ENCODE measurements at places on chromosomes 16 and 17.

DNA sequence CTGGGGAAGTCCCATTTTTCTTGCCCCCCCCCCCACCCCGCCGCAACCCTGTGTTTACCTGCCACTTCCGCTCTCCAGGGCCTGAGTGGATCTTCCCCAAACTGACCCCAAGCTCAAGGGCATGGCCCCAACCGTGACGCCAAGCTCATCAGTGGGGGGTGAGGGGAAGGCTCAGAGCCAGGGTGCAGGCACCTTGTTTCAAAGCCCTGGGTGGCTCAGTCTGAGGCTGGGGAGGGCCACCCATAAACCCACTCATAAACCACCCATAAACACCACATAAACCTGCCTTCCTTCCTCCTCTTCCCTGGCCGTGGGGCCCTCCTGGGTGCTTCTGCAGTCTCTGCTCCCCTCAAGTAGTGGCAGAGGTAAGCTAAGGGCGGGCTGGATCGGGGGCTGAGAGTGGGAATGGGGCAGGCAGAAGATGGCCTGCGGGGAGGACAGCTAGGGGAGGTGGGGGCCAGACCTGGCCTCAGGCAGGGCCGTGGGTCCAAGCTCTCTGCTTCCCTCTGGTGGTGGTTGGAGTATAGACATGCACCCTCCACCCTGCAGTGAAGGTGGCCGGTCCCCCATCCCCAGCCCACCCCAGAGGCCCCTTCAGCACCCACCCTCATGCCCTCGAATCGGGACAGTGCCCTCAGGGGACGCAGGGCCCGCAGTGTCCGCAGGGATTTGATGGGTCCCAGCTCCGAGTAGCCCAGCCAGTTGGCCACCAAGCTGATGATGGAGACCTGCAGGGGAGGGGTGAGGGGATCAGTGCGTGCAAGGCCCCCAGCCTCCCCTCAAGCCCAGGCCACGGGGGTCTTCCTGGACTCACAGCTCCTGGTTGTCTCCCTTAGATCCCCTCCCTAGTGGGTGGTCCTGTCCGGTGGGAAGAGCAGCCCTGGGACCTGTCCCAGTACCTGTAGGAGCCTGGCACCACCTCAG, 14.6 kb upstream of the CD79B start:
- peak; percentile 14 for DNase-seq

DNA sequence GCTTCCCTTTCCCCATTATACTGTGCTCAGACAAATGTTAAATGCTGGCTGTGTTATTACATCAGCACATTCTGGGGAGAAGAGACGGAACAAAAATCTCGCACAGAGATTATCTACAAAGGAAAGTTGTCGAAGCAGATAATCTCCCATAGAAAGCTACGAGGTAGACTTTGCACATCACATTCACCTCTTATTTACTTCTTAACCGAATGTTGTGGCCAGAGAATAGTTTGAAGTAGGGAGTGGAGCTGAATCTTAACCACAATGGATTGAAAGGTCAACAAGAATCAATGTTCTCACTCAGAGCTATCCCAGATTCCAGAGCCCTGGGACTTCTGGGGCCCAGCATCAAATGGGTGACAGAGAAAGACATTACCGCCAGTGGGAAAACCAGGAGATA, 28.4 kb upstream of the LONP2 start:
- DNase-seq, result no peak

DNA sequence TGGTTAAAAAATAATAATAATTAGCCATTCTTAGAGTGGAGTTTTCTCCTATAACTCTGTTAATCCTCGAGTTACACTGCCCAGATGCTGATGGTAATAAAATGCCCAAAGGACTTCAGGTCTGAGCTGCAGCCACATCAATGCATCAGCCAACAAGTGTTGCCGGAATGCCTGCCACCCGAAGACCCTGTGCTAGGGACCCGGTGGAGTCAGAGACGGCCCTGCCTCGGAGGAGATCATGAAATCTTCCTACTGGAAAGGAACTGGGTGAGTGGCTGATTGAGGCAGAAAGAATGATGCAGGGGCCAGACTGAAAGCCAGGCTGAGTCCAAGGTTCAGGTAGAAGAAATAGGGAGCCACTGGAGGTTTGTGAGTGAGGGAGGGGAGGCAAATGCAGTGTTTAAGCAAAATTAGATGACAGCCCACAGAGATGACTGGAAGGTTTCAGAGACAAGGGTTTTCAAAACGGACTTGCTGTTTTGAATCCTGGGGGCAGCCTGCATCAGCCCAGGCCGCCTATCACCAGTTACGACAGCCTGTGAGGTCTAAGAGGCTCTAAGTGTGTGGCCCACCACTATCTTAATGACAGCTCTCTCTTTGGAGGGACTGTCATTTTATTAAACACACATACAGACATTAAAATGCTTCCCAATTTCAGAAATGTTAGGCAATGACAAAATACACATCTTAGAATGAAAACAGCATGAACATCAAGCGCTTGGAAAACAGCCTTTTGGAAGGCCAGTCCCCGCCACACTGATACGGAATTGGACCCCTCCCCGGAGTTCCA, 100.0 kb downstream of the ZNF423 start:
- DNase-seq, result no peak

DNA sequence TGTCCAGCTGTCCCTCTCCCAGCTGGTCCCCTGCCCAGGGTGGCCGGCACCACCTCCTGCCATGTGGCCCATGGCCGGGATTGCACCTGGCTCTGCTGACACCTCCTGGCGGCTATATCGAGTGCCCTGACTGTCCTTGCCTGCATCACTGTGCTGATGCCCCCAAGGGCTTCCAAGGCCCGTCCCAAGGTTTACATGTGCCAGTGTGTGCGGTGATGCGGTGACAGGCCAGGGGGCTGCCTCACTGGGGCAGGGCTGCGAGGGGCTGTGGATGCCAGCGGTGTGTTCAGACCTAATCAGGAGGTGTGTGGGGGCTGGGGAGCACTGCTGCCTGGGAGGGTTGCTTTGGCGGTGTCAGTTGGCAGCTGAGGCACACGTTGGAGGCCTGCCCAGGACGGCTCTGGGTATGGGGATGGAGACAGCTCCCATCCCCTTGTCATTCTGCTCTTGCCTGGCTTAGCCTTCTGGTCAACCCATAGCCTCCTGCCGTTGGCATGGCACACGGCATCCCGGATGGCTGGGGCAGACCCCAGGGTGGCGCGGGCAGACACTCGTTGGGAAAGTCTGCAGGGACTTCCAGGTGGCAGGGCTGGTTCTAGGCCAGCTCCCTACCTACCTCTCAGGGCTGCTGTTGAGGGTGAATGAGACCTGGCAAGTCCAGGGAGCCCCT, 5.5 kb downstream of the MAP2K3 start:
- DNase-seq, result no peak

GRCh38 chr16:68229431-68230175, 6.3 kb downstream of the ESRP2 start:
- DNase-seq, result no peak

DNA sequence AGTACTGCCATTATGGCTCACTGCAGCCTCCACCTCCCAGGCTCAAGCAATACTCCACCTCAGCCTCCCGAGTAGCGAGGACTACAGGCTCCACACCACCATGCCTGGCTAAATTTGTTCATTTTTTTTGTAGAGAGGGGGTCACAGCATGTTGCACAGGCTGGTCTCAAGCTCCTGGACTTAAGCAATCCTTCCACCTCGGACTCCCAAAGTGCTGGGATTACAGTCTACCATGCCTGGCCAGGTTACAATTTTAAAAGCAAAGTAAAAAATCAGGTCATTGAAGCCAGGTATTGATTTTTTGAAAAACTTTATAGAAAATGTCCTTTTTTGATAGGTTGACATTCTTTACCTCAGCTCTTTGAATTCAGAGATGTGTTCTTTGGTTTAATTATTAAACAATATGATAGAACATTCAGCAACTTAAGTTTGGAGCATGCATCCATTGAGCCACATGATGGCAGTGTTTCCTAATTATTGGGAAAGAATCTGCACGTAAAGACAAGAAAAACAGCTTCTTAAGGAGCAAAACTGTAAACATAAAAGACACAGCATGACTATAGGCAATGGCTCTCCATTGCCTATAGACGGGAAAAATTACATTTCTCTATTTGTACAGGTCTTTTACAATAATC, 1.7 kb upstream of the SLC16A11 start:
- DNase-seq, result peak; percentile 6

DNA sequence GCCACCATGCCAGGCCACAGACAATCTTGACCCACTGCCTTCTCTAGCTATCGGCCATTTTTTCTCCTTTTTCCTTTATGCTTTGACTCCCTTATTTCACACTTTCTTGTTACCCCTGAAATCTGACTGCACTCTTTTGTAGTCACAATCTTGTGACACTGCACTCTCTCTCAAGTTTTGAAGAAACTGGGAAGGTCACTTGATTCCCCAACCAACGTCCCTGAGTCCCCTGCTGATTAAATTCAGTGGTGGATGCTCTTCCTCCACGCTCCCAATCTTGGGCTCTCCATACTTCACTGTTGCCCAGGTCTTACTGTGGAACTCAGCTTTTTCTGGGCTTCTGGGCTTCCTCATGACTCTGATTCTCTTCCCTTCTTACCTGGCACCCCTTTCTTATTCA, 33.9 kb downstream of the PECAM1 start:
- no peak for DNase-seq

- DNase-seq, result no peak
These were observed 23.5 kb upstream of the SPPL2C start for GRCh38 chr17:45821147-45821546.

DNA sequence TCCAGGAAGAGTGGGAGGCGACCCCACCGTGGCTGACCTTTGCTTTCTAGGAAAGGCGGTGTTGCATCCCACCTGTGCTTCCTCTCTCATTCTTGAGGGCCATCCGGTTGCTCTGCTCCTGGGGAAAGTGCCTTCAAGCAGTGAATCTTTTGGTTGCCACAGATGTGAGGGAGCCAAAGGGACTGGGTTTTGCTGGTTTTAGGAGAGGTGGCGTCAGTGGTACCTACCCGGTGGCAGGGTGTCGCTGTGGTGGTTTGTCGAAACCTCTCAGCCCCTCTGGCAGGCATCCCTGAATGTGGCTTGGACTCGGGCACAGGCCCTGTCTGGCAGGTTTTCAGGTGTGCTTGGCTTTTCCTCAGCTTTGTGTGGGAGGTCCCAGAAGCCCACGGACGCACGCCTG, 611.5 kb downstream of the KCNJ18 start:
- no peak for DNase-seq

DNA sequence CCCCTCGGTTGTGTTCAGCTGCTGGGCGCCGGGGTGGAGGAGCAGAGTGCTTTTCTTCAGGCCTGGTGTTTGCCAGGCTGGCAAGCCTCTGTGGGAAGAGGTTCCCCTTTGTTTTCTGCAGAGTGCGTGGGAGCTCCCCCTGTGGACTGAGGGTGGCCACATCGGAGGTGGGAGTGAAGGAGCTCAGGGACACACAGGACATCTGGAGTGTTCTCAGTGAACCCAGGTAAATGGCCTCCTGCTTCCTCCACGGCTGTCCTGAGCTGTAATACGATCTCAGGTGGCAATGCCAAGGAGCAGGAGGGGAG, 39.2 kb upstream of the IRF8 start:
- DNase-seq, result no peak

GRCh38 chr16:75983296-75983695, 257.0 kb upstream of the CPHXL start:
- DNase-seq, result no peak

DNA sequence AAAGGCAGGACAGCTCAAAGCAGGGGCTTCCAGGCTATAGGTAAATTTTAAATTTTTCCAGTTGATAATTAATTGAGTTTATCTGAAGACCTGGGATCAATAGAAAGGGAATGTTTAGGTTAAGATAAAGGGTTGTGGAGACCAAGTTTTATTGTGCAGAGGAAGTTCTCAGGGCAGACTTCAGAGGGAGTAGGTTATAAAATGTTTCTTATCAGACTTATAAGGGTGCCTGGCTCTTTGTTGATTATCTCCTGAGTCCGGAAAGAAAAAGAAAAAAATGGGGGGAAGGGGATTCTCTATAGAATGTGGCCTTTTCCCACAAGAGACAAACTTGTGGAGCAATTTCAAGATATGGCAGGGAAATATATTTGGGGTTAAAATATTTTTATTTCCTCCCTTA, 15.9 kb downstream of the SLC46A1 start:
- DNase-seq, result no peak

DNA sequence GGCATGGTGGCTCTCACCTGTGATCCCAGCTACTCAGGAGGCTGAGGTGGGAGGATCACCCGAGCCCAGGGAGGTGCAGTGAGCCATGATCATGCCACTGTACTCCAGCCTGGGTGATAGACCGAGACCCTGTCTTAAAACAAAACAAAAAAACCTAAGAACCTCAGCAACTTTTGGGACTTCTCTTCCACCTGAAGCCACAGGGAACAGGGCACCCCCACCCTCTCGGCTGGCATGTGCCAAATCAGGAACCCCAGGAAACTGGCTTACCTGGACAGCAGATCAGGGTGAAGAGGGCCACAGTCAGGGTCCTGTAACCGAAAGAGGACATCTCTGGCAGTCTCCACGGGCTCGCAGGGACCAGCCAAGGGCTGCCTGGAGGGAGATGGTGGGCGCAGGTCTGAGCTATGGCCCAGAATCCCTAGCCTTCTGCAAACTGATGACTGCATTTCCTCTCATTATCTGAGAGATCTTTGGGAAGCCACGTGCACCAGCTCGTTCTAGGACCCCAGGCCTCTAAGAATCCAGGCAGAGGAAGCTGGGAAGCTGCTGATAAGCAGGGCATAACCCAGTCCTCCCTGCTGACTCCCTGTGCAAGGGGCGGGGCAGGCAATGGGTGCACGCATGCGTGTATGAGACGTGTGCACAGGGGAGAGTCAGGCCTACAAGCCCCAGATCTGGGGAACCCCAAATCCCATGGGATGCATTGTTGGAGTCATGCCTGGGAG, 8.4 kb downstream of the PRR29 start:
- DNase-seq, result no peak

DNA sequence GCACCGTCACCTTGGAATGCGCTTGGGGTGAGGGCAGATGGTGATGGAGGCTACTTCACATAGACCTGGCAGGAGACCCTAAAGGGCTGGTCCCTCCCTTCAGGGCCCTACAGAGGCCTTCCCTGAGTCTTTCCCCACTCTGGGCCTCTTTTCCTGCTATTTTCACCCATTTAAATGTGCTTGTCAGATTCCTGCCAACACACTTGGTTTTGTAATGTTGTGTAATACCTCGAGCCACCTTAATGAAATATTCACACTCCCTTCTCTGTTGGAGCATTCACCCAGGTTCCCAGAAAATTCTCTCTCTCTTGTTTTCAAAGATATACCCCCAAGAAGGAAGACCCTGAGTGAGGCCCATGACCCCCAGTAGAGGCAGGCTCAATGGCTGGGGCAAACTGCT, 456.6 kb upstream of the DYNLRB2 start:
- no peak for DNase-seq

DNA sequence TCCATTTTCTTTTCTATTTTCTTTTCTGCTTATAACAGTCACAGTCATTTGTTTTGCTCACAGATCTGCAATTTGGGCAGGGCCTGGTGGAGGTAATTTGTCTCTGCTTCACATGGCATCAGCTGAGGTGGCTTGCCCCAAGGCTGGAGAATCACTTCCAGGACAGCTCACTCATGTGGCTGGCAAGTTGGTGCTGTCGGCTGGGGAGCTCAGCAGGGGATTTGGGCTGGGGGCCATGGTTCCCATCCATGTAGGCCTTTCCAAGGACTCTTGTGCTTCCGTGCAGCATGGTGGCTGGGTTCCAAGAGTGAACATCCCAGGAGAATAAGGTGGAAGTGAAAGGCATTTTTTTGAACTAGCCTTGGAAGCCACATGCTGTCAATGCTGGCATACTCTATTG, 85.7 kb downstream of the MGAT5B start:
- no peak for DNase-seq

Data from NCI-H774 (cell line).